Activated CD4-positive, alpha-beta T cell treated with anti-CD3 and anti-CD28 coated beads, Interleukin-2, amount 10 ng/mL, durations not matched to agents 7 days and 5 days (primary cell): ENCODE measurements at places on chromosomes 1 and 21.
A peak's percentile ranks its signal among the peaks of the same experiment; 100 is the strongest.

DNA sequence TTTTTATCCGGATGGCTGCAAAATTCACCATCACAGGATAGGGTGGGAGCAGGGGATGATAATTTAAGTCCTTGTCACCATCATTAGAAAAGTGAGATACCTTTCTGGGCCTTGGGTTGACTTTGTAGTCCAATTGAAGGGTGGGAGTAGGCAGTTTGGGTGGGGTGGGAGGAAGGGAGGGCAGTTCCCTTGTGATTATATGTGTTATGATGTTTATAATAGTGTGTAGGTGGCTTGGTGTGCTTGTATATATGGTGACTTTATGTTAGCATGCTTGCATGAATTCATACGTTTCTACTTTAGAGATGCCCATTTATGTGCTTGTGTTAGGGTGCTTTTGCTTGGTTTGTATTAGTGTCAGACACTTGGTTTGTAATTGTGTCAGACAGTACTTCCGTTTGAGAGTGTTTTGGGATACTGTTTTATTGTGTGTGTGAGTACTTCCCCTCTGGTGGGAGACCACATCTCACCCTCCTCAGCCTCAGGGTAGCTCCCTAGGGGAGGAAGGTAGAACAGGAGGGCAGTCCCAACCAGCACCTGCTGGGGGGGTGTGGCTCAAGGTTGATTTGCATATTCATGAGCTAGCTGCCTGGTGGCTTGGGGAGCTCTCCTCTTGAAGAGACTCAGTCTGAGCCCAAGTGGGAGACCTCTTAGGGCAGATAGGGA is 6.3 kb upstream of the POU3F1 start:
- H3K36me3 ChIP-seq = no peaks in the 10 kb centered on the region
- H3K27ac ChIP-seq = no peak overlapping the region
- peaks cover 14% of the 10 kb centered on the region for H3K27me3 ChIP-seq

DNA sequence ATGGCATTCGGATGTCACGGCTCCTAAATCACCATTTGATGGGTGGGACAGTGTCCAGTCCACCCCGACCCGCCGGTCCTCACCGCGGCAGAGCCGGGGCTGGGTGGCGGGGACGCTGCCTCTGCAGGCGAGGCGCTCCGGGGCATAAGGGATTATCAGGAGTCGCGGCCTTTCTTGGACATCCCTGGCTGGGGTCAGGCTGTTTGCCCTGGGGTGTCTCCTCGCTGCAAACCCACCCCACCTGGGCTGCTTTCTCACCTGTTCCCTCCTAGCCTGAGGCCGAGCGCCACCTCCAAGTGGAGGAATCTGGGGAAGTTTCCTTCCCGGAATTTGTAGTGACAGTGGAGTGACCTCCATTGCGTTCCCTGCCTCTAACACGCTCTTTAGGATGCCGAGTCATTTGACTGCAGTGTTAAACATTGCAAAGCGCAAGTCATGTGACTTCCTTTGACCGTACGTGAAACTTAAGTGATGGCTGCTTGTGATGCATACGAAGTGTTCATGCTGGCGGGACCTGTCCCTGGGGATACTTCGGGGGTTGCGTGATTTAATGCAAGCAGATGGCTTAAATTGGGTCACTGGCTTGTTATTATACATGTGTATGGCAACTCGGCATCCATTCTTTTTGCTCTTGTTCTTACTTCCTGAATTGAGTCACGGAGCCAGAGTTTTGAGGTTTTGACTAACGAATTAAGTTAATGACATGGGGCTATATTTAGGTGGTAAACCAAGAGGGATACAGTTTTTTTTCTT is 536 bp downstream of the LGALS8 start:
- H3K27me3 ChIP-seq = no peaks in the 10 kb centered on the region
- H3K4me1 ChIP-seq = peaks cover 35% of the 10 kb centered on the region
- DNase-seq = peak; percentile 77
- peak overlapping the region; percentile 95 for H3K4me3 ChIP-seq
- peaks cover 34% of the 10 kb centered on the region for H3K36me3 ChIP-seq

DNA sequence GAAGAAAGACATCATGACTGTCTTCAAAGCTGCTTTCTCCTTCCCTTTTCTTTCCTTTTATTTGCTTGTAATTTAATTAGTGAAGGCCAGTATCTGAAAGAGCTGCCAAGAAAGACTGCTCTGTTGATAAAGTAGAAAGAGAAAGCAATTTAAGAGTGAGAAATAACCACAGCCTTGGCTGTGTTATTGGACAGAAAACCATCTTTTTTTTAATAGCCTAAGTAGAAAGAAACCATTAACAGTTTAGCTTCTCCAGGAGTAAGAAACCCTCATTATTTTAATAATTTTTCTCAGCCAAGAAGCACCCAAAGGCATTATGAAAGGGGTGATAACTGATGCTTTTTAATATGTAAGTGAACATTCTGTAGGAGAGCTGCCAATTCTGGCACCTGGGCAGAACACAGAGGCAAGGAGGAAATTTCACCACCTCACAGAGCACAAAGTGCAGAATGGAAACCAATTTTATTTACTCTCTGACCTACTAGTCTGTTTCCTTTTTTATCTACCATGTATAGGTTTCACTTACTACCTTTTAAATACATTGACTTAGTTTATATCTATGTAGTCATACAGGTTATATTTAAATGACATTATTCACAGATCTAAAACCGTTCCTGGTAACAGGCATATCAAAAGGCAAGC is 703.2 kb downstream of the MRPL39 start:
- no peaks in the 10 kb centered on the region for H3K4me1 ChIP-seq
- no peaks in the 10 kb centered on the region for H3K27me3 ChIP-seq
- H3K4me3 ChIP-seq = no peak overlapping the region
- no peak overlapping the region for H3K27ac ChIP-seq

- H3K27ac ChIP-seq = no peak overlapping the region
- peaks cover 2% of the 10 kb centered on the region for H3K27me3 ChIP-seq
- no peaks in the 10 kb centered on the region for H3K4me1 ChIP-seq
- no peaks in the 10 kb centered on the region for H3K36me3 ChIP-seq
- no peak overlapping the region for H3K4me3 ChIP-seq
- no peak for DNase-seq
Measured at GRCh38 chr1:68319907-68320306, 87.6 kb upstream of the WLS start.

DNA sequence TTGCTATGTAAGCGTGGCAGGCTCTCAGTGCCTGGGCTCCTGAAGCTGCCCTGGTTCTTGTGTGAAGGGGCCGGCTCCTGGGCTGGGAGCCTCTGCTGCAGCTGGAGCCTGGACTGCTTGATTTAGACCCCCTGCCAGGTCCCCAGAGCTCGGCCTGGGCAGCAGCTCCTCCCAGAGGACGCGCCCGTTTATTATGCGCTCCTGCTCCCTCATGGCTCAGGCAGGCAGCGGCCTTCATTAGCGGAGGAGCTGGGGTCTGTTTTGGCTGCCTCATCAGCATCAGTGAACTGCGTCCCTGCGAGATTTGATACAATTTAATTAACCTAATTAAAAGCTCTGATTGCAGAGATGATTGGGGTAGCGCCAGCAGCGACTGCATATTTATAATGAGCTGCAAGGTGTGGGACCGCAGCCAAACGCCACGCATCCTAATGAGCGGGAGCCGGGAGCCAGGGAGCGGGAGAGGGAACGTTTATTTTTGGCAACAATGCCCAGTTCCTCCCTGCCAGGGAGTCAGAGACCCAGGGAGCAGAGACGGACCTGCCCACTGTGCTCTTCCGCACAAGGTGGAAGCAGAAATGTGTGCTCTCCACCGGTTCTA is 16.6 kb downstream of the UTP11 start:
- peak overlapping the region; percentile 31 for H3K27ac ChIP-seq
- H3K36me3 ChIP-seq = peaks cover 5% of the 10 kb centered on the region
- H3K4me1 ChIP-seq = peaks cover 47% of the 10 kb centered on the region
- no peak overlapping the region for H3K4me3 ChIP-seq

- peaks cover 49% of the 10 kb centered on the region for H3K4me1 ChIP-seq
- peaks cover 5% of the 10 kb centered on the region for H3K27me3 ChIP-seq
- H3K27ac ChIP-seq = peak overlapping the region; percentile 93
- no peak for DNase-seq
- no peaks in the 10 kb centered on the region for H3K36me3 ChIP-seq
Measured at GRCh38 chr1:226121049-226121586, 58.6 kb downstream of the H3-3A start.
